Astrocyte (in vitro differentiated cells and primary cell): ENCODE measurements at places on chromosomes 13 and 19.

- no peak for DNase-seq
These were observed 167.0 kb downstream of the COG6 start for GRCh38 chr13:39822437-39822836.

DNA sequence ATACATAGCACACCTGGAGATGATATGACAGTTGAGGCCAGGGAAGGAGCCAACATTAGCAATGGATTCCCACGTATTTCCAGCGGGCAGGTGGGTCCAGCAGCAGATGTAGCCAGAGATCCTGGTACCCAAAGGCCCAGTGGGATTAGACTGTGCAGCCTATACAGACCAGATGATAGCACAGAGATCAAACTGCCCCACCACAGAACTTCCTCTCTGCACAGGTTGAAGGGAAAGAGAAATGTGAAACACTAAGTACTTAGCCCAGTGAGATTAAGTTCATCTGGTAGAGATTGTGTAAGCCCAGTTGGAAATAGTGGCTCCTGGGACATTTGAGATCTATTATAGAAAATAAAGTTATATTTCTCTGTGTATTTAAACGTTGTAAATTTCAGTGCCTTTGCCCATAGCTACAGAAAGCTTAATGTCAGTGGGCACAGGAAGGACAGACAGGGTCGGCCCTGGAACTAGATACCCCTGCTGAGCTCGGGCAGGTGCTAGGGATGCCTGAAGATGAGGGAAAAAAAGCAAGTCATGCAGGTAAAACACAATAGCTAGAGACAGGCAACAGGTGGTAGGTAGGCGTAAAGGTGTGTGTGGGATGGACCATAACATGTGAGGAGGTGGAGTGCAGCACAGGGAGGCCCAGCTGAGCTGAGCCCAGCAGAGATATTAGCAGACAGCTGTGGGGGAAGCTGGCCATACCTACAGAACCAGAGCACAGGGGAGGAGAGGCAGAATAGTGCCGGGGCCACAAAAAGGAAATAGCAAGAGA, 27.3 kb upstream of the SPATA13 start:
- no peak for DNase-seq

DNA sequence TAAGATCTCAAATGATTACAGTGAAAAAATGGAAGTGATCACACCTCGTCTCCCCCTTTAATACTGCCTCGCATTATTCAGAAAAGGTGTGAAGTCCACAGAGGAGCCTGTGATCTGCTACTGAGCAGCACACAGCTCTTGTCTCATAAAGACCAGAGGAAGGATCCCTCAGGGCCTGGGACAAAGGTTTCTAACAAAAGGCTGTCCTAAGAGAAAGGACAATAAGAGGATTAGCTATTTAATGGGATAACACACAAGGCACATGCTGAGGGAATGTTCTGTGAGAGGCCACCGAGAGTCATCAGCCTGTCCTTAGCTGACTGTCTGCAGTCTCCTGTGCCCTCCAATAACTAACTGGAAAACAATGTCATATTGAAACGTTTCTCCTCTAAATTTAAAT, 26.7 kb downstream of the EBPL start:
- DNase-seq, result no peak

DNA sequence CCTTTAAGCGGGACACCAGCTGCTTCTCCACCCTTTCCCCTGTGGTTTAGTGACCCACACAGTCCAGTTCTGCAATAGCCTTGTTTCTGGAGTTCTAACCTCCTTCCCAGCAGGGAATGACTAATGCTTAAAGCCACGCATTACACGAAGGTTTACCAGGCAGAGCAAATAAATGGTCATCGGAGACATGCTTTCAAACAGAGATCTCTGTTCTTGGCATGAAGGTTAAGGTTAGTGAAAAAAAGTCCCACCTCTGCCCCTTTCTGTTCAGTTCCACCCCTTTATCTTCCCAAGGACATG, 25.3 kb upstream of the MEDAG start:
- DNase-seq, result peak; percentile 97

DNA sequence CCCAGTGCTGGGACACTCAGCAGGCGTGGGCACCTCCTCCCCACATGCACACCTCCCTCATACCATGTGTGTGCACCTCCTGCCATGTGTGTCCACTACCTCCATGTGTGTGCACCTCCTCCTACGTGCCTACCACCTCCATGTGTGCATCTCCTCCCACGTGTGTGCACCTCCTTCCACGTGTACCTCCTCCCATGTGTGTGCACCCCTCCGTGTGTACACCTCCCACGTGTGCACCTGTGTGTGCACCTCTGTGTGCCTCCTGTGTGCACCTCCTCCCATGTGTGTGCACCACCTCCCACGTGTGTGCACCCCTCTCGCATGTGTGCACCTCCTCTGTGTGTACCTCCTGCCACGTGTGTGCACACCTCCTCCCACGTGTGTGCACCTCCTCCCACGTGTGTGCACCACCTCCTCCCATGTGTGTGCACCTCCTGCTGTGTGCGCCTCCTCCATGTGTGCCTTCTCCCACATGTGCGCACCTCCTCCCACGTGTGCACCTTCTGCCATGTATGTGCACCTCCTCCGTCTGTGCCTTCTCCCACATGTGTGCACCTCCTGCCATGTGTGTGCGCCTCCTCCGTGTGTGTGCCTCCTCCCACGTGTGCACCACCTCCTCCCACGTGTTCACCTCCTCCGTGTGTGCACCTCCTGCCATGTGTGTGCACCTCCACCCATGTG, 6.1 kb upstream of the C13orf46 start:
- no peak for DNase-seq

GRCh38 chr19:13420780-13421179, 85.5 kb downstream of the CACNA1A start:
- no peak for DNase-seq

DNA sequence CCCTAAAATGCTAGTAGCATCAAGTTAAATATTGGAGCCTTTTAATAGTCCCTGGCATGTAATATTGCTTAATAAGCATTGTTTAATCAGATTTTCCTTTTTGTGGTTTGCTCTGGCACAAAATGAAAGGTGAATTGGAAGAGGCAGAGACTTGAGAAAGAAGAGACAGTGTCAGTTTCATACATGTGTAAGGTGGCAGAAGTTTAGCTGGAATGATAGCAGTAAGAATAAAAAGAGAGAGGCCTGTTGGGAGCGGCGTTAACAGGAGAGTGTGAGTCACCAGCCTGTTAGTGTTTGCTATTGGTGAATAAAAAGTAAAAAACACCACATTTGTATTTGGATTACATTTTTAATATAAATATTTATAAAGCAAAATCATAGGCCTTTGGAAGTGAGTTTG, 145.3 kb downstream of the PDS5B start:
- DNase-seq, result peak; percentile 33

GRCh38 chr19:8001651-8001994, 3.8 kb downstream of the ELAVL1 start:
- DNase-seq, result no peak

GRCh38 chr13:84865783-84866221, 933.4 kb downstream of the SLITRK6 start:
- DNase-seq, result peak; percentile 63

DNA sequence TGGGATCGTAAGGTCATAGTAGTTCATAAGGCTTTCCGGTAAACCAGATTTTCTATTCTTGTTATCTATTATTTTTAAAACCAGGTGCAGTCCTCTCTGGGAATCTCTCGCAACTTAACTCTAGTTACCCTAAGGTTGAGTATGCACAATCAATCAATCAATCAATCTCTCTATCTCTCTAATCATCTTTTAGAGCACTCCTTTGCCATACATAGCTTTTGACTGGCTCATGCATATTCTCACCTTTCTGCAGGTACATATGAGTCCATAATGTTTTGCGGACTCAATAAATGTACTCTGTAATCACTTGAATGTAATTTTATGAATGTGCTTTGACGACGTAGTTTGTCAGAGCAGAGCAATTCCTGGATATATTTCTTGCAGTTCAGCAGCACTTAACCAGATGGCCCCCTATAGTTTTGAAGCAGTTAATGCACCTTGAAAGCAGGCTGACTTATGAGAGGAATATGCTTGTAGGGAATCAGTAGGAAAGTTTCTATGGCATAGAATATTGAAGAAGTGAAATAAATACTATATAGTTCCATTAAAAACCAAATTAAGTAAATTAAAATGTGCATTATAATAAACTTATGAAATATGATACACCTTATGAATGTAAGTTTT, 524.7 kb downstream of the GPC5 start:
- no peak for DNase-seq

- no peak for DNase-seq
These were observed 4.0 kb upstream of the FLT3LG start for GRCh38 chr19:49469828-49470614.

GRCh38 chr13:41502031-41502430, 44.7 kb downstream of the RGCC start:
- no peak for DNase-seq

DNA sequence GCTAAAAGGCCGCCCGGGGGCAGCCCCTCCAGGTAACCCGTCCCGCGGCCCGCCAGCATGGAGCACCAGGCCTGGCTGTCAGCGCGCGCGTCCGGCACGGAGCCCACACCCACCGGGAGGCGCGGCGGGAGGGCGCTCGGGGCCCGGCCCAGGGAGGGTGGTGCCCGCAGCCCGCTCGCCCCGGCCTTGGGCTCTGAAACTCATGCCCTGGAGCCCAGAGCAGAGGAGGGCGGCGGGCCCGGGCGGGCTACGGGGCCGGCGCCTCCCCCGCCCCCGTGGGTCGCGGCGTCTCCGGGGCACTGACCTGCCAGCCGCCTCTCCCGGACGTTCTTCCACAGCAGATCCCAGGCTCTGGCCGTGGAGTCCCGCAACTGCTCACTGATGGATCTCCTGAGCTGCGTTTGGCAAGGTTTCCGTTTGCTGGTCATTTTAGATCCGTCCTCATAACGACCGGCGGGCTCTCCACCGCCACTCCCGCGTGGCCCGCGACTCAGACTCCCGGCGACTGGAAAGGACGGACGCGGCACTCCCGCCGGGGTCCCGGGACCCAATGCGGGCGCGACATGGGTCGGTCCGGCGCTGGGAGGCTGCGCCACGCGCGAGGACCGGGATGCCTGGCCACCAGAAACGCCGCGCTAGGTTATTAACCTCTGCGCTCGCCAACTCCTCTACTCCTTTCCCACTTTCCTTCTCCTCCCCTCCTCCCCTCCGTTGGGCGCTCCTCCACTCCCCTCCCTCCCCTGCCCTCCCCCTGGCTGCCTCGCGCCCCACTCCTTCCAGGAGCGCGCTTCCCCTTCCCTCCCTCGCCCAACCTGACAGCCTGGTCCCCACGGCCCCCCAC, 64.7 kb upstream of the STARD13 start:
- peak; percentile 22 for DNase-seq
